ENCODE measurements at places on chromosomes 7 and 10.

- peak; percentile 33 for DNase-seq
Observed at GRCh38 chr10:18666810-18667209, 7.6 kb downstream of the ARL5B start.

GRCh38 chr7:44158096-44158872 is 17.2 kb upstream of the MYL7 start:
- no peak for DNase-seq

GRCh38 chr10:123375738-123376137 is 221.5 kb downstream of the BUB3 start:
- no peak for DNase-seq

DNA sequence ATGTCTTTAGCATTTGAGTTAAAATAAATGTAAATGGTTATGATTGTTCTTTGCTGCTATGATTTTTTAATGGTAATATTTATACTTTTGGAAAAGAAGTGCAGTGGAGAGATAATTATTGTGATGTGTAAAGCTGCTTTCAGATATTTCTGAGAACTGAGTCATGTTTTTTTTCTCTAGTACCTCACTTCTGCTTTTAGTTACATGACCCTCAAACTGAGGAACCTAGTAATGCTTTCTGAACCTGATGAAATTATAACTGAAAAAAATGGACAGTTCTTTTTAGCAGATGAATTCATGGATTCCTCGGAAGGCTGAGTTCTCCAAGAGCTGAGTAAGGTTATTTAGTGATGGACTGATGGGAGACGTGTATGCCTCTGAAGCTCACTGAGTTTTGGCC is 167.8 kb downstream of the CDCA7L start:
- DNase-seq: no peak

- peak; percentile 39 for DNase-seq
Observed at GRCh38 chr7:79506481-79506880, 53.0 kb upstream of the MAGI2 start.

DNA sequence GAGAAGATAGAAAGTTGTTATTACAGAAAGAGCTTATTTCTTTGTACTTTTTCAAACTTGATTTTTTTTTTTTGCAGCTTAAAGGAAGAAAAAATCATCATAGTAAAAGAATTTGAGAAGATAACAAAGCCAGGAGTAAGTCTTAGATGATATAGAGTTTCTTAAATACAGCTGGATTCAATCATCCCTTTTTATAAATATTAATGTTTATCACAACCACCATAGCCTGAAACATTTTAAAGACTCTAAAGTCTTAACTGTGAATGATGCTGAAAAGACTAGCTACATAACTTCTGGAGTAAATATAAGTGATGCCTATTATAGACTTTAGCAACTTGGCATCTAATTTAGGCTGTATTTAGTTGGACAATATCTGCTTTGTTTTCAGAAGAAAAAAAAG is 54.8 kb upstream of the FGL2 start:
- no peak for DNase-seq

- DNase-seq: no peak
Observed at GRCh38 chr7:16509829-16510228, 16.8 kb upstream of the LRRC72 start.

DNA sequence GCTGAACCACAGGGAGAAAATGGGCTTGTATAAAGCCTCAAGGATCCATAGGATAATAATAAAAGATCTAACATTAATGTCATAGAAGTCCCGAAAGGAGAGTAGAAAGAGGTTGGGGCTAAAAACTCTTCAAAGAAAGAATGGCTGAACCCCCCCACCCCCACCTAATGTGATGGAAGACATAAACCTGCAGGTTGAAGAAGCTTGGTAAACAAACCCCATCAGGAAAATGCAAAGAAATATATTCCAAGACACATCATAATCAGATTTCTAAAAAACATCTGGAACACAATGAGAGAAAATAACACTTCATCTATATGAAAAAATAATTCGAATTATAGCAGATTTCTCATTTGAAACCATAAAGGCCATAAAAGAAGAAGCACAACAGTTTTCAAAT is 105.6 kb upstream of the BAIAP2L1 start:
- DNase-seq: no peak

- no peak for DNase-seq
Observed at GRCh38 chr10:24177636-24178035, 31.3 kb upstream of the KIAA1217 start.

GRCh38 chr10:111247781-111248389 is 171.1 kb downstream of the ADRA2A start:
- peak; percentile 18 for DNase-seq

DNA sequence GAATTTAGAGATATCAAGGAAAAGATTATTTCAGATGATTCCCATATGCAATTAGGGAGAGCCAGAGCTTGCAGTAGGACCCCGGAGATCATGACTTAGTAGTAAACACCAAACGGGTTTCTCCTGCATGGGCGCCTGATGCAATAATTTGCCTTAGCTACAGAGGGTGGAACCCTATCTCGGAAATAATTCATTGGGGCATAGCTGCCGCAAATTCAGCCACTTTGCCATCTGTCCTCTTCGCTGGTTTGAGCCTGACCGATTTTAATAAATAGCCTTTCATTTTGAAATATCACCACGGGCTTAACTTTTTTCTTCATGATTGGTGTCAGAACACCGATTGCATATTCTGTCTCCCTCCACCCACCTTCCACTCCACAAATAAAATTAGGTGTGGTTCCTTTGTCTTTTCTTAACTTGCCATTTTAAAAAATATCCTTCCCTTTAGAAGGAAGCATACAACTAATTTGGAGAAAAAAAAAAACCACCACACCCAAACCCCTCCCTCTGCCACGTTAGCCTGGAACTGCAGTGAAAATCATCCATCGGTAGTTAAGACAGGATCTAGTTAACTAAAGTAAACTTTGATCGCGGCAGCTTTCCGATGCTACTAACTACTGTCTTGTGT is 1.4 kb downstream of the GARS1 start:
- DNase-seq: peak; percentile 41

GRCh38 chr7:122306320-122307227 is 2.0 kb upstream of the FEZF1 start:
- no peak for DNase-seq

- peak; percentile 35 for DNase-seq
Observed at GRCh38 chr10:122140461-122140902, 130.6 kb upstream of the BTBD16 start.

DNA sequence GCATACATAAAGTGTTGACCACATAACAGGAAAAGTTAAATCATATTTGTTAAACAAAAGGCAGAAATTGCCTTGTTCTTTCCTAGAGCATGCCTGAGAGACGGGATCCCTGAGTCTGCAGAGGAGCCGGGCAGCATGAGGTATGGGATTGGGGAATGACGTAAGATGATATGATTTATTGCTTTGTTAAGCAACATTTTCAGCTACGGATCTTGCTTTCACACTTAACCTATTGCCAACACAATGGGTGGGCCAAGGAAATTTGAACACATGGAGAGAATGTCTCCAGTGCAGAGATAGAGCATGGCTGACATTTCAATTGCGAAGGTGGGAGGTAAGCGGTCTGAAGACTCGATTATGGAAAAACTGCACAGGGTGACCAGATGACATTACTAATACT is 76.7 kb downstream of the EMX2 start:
- DNase-seq: no peak

GRCh38 chr7:16644636-16645592 is 640 bp downstream of the ANKMY2 start:
- DNase-seq: peak; percentile 55

GRCh38 chr10:113058523-113059370 is 108.7 kb downstream of the TCF7L2 start:
- DNase-seq: peak; percentile 64

GRCh38 chr10:44954962-44955361 is 4.6 kb upstream of the RASSF4 start:
- DNase-seq: no peak

DNA sequence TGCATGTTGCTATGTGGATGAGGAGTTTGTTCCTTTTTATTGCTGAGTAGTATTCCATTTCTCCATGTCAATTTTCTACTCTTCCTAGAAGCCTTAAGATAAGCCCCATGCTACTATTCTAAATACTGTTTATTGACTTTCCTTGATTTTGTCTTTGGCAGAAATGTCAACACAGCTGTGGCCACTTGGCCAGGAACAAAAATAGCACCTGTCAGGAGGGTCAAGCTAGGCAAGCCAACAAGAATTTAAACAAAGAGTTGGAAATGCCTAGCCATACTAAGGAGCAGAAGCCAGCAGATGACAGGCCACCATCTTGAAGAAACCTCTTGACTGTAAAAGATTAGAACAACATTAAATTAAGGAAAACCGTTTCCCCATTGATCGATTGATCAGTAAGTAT is 34.7 kb downstream of the JAZF1 start:
- no peak for DNase-seq

DNA sequence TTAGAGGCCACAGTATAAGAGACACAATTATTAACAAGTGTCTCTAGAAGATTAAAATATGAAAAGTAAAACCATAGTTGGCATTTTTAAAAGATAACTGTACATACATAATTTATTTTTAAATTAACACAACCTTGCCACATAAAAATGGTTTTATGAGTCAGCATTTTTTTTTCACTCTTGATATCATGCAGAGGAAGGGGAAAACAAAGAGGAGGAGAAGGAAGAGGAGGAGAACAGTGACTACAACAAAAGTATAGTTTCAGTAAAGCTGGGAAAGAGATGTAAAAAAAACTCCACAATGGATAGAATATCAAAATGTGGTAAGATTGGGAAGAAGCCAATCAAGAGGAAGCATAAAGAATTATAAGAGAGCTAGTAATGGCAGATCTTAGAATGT is 34.0 kb downstream of the CH25H start:
- DNase-seq: no peak

- no peak for DNase-seq
Observed at GRCh38 chr10:28354511-28354910, 51.6 kb upstream of the MPP7 start.

DNA sequence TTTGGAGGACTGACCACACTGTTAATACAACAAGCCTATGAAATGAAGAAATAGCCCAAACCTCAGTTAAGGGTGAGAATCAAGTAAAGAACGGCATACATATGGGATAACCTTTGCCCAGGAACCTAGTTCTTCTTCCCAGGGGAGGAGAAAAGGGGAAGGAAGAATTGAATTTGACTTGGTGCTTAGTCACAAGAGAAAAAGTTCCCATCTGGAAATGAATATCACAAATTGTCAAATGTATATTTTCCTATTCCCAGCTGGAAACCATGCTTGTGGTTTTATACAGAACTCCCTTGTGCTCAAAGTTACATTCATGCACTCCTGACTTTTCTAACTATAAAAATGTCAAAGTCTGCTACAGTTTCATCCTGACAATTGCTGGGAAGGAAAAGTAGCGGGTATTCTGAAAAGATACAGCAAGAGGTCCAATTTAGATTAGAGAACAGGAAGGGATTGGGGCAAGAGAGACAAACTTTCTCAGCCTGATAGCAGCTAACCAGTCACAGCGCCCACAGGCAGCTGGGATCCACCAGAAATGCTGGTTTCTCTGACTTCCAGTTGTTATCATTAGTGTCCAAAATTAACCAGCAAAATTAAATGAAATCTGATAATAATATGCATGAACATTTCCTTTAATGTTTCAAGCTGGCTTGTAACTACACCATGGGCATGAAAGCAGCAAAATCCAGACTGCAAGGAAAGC is 18.6 kb upstream of the GSAP start:
- DNase-seq: no peak

DNA sequence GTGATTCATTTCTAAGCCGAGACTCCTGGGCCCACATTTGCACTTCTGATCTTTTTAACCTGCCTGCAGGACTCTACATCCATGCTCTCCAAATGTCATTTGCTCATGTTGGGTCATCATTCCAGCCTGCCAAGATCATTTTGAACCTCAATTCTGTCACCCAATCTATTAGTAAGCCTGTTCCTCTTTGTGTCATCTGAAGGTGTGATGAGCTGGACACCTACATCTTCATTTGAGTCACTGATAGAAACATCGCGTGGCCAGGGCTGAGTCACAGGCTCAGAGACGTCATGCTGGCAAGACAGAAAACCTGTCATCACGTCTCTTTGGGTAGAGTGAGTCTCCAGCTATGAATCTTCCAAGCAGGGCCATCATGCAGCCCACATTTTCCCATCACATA is 65.3 kb upstream of the SLF2 start:
- DNase-seq: peak; percentile 22

GRCh38 chr7:131279044-131279443 is 48.6 kb upstream of the MKLN1 start:
- DNase-seq: no peak

- DNase-seq: no peak
Observed at GRCh38 chr7:156038345-156038744, 226.1 kb upstream of the SHH start.

- DNase-seq: no peak
Observed at GRCh38 chr10:74394416-74394969, 243.5 kb downstream of the ADK start.

GRCh38 chr10:46514431-46514861 is 42.0 kb downstream of the GPRIN2 start:
- DNase-seq: no peak

- DNase-seq: no peak
Observed at GRCh38 chr10:69071610-69072009, 16.3 kb upstream of the SRGN start.

DNA sequence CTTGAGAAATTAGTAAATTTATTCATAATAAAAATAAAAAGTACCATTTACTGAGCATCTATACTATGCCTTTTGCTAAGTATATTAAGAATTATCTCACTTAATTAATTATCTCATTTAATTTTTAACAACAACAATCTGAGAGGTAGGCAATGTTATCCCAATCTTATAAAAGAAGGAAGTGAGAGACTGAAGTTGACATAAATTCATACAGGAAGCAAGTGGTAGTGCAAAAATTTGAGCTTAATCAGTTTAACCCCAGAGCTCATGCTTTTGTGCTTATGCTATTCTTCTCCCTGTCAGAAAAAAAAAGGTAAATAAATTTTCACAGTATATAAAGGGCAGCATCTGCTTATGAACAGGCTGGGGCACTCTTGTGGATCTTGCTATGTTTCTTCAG is 2.7 kb upstream of the LIPF start:
- DNase-seq: no peak

DNA sequence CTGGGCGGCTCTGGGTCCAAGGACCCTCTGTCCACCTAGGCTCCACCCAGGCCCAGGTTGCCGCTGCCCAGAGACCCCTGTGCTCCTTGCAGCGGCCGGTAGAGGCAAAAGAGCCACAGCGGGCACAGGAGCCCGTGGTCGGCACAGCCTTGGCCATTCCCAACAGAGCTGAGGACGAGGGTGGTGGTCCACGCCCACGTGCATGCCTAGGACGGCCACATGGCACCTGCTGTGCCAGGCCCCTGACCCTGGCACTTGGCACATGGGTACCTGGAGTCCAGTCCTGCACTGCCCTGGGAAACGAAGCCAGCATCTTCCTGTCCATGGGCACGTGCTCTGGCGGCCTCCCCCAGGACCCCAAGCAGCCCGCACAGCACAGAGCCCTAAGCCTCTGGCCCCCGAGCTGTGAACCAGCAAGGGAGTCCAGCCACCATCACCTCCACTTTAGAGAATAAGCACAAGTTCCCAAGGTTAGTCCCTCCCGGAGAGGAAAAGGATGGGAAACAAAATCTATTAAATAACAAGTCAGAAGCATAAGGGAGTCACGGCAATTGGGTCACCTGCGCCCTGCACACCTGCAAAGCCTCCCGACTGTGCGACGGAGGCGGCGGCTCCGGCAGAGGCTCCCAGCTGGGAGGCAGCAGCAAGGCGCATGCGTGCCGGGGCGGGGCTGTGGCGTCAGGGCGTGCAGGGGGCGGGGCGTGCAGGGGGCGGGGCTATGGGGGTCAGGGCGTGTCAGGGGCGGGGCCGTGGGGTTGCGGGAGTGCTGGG is 59.1 kb downstream of the STK32C start:
- DNase-seq: peak; percentile 71

GRCh38 chr7:156156734-156157408 is 344.6 kb upstream of the SHH start:
- DNase-seq: no peak
